Activated T-helper 9 cell treated with anti-CD3 and anti-CD28 coated beads, Interleukin-2, amount 50 U/mL, for 16 hours (primary cell): ENCODE measurements at places on chromosomes 11 and 22.

DNA sequence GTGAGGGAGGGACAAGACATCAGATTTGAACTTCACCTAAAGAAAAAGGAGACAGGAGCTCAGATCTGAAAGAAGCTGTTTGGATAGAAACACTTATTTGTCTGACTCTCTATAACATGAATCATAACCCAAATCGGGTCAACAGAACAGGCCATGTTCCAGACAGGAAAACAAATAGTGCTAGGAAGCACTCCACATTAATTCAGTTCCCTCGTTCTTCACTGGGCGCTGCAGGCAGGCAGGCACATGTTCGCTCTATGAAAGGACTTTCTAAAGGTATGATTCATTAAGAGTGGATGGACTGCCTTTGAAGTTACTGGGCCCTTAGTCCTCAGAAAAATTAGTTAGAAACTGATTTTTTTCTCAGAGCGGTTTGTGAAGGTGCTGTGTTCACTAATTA is 137.5 kb upstream of the TRPC6 start:
- no peak for DNase-seq

- no peak for DNase-seq
These were observed 1.3 kb upstream of the FLRT1 start for GRCh38 chr11:64034411-64034811.

GRCh38 chr11:65496304-65497140 is 2.3 kb upstream of the MALAT1 start:
- DNase-seq, result no peak

DNA sequence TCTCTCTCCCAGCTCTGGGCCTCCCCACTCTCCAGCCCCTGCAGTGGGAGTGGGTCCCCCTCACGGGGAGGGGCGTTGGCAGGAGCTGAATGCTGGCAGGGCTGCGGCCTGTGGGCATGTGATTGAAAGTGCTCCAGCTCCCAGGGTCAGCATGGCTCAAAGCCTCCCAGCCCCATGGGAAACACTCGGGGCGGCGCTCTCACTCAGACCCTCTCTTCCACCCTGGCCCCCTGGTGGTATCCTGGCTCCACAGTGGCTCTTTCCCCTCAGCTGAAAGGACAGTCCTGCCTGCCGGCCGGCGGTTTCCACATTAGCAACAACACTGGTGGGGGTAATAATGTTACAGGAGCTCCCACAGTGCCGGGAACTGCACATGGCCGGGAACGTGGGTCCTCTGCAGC is 35.5 kb downstream of the POLR3H start:
- no peak for DNase-seq

GRCh38 chr11:2581151-2581930 is 118.5 kb downstream of the KCNQ1OT1 start:
- no peak for DNase-seq

GRCh38 chr11:23455321-23455891 is 595.1 kb upstream of the CCDC179 start:
- no peak for DNase-seq

GRCh38 chr11:117761993-117762392 is 35.0 kb downstream of the DSCAML1 start:
- no peak for DNase-seq

DNA sequence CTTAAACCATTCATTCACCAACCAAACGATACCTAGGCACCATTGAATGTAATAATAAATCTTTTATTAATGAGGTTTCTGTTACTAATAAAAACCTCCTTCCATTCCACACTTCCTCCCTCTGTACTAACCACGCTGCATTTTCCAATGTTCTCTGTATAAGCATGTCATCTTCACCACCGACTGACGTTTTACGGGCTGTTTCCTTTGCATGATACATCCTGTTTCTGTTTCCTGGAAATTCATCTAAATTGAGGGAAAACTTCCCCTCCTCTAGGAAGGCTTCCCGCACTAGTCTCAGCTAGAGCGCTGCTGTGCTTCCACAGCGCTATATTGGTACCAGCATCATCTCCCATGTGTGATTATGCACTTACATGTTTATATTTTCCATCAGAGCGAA is 2.1 kb downstream of the OR4D10 start:
- DNase-seq, result no peak

- DNase-seq, result no peak
These were observed 93.9 kb downstream of the GRIK4 start for GRCh38 chr11:120605469-120605868.

DNA sequence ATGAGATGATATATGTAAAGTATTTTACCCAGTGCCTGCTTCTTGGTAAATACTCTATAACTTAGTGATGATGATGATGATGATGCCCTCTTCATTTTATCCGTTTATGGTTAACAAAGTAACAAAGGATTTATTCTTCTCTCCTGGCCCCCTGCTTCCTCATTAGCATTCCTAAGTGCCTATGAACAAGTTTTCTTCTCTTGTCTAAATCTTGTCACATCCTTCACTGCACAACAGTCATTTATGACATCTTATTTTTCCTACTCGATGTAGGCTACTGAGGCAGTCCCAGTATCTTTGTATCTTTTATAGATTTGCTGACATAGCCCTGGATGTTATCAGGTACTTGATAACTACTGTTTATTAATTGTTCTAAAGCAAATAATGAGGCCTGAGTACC is 754.4 kb upstream of the ARHGAP42 start:
- no peak for DNase-seq

GRCh38 chr11:83219095-83219494 is 25.6 kb downstream of the ANKRD42 start:
- DNase-seq, result no peak

- no peak for DNase-seq
These were observed 12.4 kb upstream of the PLEKHB1 start for GRCh38 chr11:73633999-73634398.

GRCh38 chr11:22787551-22788162 is 41.9 kb downstream of the SVIP start:
- DNase-seq, result no peak

GRCh38 chr22:43002202-43002586 is 12.8 kb downstream of the PACSIN2 start:
- DNase-seq, result no peak

- DNase-seq, result no peak
These were observed 10.0 kb downstream of the CD6 start for GRCh38 chr11:60981515-60981914.

- no peak for DNase-seq
These were observed 28.0 kb downstream of the SGSM1 start for GRCh38 chr22:24833881-24834495.

- DNase-seq, result no peak
These were observed 313 bp downstream of the PRCP start for GRCh38 chr11:82899957-82900276.

- DNase-seq, result no peak
These were observed 31.6 kb upstream of the KCNQ1OT1 start for GRCh38 chr11:2731130-2732125.

DNA sequence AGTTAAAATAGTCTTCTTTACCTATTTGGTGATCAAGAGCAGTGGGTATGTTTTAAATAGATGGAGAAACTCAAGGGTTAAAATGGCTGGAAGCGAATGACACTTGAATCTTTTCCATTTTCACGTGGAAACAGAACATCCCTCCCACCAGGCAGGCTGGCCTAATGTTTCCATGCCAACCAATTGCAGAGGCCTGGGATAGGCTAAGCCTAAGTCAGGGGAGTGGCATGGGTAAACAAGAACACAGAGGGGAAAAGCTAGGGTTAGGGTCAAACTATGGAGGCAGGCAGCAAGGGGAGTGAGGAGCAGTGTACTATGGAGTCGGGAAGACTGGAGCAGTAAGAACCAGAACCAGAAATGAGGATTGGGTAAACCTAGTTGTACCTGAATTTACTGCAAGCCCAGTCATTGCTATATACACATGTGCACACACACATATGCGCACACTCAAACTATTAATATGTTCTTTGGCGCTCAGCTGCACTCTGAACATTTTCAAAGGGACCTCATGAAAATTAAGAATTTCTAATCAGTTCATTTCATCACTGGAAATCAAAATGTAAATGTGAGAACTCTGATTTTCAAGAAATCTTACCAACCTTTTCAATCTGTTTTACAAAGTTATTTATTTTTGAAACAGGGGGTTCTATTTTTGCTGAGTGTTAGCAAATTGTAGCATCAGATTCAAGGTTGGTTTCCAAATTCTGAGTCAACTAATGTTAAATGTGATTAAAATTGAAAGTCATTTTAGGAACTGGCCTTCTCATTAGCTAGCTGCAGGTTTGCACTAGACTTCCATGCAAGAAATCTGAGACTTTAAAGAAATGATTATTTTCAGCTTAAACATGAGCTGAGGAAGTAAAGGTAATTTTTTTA is 327.0 kb upstream of the CCDC90B start:
- DNase-seq, result no peak

DNA sequence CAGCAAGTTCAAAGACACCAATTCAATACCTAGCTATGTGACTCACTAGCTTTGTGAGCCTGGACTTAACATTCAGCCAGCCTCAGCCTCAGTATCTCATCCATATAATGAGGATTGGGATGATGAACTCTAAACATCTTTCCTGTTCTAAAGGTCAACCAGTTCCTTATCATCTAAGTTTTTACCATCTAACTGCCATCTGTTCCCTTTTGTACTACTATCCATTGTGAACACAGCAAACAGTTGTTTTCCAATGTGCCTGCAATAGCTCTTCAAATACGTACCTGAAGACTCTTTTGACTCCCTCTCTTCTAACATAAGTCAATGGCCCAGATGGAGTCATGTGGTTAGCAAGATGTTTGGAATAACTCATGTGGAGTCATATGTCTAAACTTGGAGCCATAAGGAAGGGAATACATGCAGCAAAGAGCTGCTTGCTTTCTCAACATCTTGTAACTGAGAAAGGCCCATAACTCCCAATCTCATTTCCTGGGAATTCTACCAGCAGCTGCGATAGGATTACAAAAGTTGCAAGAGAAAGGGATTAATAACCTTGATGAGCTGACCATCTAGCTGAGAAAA is 19.4 kb downstream of the SYTL2 start:
- no peak for DNase-seq

GRCh38 chr11:130673698-130674097 is 225.3 kb downstream of the ADAMTS15 start:
- DNase-seq, result no peak

GRCh38 chr11:75938543-75938942 is 123.5 kb downstream of the UVRAG start:
- DNase-seq, result no peak

- DNase-seq, result no peak
These were observed 12.4 kb upstream of the PLEKHA7 start for GRCh38 chr11:17026487-17027082.

DNA sequence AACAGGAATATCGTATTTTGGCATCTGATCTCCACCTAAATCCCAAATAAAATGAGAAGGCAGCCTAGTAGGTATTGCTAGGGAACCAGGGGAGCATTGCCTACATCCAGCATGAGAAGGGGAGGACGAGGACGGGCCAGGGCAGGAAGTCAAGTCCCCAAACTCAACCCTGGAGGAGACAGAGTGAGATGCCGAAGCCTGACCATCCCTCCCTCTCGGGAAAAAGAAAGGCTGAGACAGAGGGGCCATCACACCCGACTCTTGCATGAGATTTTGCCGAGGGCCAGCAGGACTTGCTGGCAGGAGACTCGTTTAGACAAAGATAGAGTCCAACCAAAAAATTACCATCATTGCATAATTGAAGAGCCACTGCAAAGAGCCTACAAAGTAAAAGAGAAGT is 50.2 kb upstream of the SPATA19 start:
- no peak for DNase-seq

- DNase-seq, result no peak
These were observed 146.3 kb upstream of the B3GAT1 start for GRCh38 chr11:134558258-134558835.

GRCh38 chr22:41982865-41983264 is 13.6 kb downstream of the SEPTIN3 start:
- no peak for DNase-seq

DNA sequence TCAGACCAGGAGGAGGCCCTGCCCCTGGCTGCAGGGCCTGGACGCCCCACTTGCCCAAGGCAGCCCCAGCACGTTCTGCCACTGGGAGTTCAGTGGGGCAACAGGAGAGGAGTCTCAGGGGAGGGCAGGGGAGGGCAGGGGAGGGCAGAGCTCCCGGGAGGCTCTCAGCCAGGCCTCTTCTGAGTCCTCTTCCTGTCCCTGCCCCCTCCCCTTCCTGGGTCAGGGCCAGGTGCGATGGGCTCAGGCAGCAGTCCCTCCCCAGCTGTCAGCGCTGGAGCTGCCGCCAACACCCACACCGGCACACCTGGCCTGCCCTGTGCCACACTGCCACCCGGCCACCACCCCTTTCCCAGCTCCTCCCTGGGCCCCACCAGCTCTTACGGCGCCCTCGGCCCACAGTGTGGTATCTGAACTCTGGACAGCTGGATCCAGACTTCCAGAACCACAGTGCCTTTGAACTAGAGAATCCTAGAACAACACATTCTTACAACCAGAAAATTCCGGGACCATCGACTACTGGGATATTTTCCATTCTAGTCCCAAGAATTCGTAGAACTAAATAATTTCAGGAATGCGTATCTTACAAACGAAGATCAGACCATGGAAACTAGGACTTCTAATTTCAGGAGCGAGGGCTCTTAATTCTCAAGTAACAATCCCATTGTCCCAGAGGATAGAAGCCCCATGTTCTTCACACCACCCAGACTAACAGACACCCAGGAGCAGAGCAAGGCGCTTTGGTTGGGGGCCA is 21.8 kb downstream of the RPL3 start:
- DNase-seq, result no peak

DNA sequence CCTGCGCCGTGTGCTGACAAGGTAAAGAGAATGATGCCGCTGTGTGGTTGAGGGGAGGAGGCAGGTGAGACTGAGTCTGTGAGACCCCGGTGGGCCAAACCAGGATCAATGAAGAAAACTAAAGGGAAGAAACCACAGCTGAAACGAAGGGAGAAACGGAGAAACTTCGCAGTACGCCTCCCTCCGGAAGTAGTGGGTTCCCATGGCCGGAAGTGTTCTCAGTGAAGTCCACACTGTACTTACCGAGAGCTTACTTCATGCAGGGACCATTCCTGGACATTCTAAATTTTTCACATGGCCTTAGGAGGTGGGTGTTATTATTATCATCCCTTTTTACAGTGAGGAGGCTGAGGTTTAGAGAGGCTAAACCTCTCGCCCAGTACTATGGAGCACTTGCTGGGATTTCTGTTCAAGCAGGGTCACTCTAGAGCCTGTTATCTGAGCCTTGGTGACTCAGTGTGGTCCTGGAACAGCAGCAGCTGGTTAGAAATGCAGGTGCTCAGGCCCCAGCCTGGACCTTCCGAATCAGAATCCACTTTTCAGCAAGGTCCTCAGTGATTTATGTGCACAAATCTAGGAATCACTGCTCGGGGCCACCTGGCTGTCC is 17.9 kb downstream of the CD5 start:
- no peak for DNase-seq

DNA sequence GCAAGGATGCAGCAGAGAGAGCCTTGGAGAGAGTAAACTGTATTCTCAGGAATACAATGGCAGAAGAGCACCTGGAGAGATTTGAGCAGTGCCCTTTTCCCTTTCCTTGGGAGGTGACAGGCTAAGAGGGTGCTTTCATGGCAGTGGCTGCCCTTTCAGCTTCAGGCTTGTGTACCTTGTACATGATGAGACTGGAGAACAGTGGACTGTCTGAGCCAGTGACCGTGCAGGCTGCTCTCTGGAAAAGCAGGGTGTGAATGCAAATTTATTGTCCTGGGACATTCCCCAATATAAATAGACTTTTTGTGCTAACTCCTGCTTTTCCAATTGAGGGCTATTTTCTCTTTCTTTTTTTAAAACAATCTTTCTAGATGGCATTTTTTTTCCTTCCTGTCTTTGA is 99.3 kb downstream of the TRIM44 start:
- no peak for DNase-seq
